GM19239 (cell line): ENCODE measurements at places on chromosomes 1 and 21.

DNA sequence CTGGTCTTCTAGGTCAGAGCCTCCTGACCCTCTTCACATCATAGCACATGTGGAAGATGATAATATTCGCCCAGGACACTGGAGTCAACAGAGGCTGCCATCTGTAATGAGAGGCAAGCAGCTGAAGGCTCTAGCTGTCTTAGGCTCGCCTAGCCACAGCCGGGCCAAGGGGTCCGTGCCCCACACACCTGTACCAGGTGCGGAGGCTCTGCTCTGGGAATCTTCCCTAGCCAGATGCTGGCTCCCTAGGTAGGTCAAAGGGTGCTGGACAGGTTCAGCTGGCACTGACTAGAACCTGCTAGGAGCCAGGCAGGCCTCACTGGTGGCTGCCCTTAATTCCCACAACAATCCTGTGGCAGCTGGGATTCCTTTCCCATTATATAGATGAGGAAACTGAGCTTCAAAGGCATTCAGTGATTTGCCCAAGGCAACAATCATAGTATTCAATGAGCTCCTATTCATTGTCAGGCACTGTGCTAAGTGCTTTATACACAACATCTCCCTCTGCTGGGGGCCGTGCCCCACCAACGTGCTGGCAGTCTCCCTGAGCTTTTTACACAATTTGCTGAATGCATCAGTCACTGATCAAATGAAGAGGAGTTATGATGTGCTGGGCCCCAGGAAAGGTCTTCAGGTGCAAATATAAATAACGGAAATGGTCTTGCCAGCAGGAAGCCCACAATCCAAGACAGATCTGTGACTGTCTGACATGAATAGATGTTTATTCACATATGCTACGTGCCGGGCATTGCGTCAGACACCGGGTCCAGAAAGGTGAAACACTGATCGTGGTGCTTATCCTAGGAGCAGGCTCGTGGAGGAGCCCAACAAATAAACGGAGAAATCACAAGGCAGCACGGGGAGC, 58.0 kb downstream of the DDX20 start:
- DNase-seq, result no peak

GRCh38 chr1:45356186-45356585, 15.9 kb upstream of the MUTYH start:
- no peak for DNase-seq

- DNase-seq, result no peak
These were observed 33.9 kb upstream of the LAMC2 start for GRCh38 chr1:183152180-183152579.

DNA sequence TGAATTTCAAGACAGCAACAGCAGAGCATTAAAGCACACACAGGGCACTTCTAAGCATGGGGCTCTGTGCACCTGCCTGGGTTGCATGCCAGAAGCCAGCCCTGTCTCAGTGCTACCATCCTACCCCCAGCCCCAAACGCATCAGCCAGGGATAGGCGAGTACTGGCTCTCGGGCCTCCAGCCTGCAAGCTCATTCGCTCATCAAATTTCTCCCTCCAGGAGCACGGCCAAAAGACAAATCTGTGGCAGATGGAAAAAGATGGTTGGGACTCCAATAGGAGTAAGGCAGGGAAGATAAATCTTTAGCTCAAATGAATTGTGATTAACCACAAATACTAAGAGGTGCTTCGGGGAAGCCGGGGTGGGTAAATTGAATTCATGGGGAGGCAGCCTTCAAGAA, 189.6 kb downstream of the KAZN start:
- no peak for DNase-seq

- DNase-seq, result no peak
These were observed 4.1 kb downstream of the CNN3 start for GRCh38 chr1:94922761-94923331.

DNA sequence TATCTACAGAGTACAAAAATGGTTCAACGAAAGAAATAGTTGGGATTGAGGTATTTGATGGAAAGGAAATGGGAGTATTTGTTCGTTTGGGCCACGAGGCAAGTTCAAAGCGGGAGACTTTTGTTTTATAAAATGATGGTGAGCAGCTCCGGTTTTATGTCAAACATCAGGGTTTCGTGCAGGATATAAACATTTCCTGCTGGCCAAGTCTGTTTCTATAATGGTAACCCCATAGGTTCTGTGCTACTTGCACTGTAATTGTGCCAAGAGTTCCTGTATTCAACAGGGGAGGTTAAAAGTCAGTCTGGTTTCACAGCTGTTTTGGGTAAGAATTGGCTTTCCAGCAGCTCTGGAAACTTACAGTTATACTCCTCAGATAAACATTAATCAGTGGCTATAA, 290.3 kb upstream of the NRIP1 start:
- no peak for DNase-seq

DNA sequence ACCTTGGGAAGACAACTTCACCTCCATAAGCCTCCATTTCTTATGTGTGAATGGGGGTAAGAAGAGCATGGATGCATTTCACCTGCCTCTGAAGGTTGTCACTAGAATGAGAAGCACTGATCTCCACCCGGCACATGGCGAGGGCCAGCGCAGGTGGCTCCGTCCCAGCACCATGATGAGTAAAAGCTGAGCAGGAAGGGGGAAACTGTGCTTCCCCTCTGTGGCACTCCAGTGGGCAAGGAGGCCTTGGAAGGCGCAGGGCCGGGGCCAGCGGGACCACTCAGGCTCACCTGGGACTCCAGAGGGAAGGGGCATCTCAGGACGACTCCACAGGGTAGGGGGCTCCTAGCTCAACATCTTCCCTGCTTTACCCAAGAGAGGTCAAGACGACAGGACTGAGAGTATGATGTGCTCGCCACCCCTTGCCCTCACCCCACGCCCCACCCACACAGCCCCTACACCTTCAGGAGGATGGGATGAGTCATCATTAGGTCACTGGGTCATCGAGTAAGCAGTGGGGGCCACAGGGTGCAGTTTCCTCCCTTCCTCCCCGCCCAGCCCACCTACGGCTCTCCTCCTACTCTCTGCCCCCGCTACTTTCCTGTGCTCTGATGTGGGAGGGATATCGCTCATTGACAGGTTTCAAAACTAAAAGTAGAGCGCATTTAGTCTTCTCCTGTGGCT, 112.1 kb downstream of the HIVEP3 start:
- no peak for DNase-seq

GRCh38 chr1:186179231-186179630, 195.8 kb downstream of the TPR start:
- no peak for DNase-seq

DNA sequence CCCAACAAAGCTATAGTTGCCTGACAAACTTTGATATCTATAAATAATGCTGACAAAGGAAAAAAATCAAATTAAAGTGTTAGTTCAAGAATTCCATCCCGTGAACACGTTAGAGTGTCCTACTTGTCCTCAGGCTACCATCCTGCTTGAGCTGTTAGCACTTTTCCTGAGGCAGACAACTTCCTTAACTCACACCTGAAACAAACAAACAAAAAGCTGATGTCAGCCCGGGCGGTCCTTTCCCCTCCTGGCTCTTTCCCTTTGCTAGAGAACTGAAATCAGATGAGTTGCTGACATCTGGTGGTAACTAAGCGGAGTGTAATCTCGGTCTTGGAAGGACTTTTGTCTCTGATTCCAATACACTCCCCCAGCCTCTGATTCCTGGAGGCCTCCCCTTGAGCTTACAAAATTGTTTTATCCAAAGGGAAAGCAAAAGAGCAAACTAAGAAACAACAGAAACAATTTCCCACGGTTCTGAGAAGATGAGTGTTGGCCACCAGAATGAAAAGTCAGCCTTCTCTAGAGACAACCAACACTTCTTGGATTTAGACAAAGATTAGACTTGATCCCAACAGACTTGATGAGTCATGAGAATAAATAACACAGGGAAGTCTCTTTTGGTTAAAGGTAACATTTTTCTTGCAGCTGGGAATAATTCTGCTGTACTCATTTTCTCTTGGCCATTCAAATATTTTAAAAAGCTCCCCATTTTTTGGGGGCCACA, 135.4 kb downstream of the PROX1 start:
- DNase-seq, result peak; percentile 18

DNA sequence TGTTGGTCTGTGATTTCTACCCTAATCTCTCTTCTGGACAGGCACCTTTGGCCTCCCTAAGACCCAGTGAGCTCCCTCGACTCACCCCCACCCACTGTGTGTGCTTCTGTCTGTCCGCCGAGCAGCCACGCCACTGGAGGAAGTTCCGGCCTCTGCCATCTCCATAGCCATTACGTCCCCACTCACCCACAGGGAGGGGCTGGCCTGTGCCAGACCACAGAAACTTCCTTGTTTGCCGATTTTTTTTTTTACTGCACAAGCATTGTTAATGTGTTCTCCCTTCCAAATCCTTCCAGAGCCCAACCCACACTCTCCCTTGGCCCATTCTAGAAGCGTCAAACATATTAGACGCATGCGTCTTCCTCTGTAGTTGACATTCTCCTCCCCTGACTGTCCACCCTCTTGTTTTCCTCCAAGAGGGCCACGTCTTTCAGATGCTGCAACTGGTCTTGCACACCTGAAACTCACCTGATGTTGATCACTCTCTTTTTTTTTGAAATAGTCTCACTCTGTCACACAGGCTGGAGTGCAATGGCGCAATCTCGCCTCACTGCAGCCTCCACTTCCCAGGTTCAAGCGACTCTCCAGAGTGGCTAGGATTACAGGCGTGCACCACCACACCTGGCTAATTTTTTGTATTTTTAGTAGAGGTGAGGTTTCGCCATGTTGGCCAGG, 72.3 kb downstream of the EVA1C start:
- no peak for DNase-seq
